ENCODE measurements at places on chromosomes 11 and 22. TPM values are rescaled to one million over a fixed set of nuclear protein-coding genes. Genes with fewer than 3 reads are reported as not detected.

MS4A3 gene
- total RNA-seq, result not detected

CPT1A gene
- total RNA-seq, result 18.9 TPM

LGR4 gene
- total RNA-seq, result 151 TPM

IGSF22 gene
- total RNA-seq, result 0.35 TPM

ARVCF gene
- total RNA-seq, result 31.7 TPM

OR51E2 gene
- total RNA-seq, result not detected

RNF121 gene
- 84.4 TPM for total RNA-seq

TTC17 gene
- 109 TPM for total RNA-seq

CACNA1I gene
- total RNA-seq, result not detected

RTN4R gene
- total RNA-seq, result 1.2 TPM

HIC2 gene
- total RNA-seq, result 1.6 TPM

PDHX gene
- 67.6 TPM for total RNA-seq

NEU3 gene
- 9.9 TPM for total RNA-seq

CYB5R2 gene
- total RNA-seq, result 4.0 TPM

MS4A15 gene
- total RNA-seq, result not detected

LRP4 gene
- 17.7 TPM for total RNA-seq

OR4D5 gene
- not detected for total RNA-seq

TMEM45B gene
- total RNA-seq, result 0.50 TPM

TRIM64 gene
- not detected for total RNA-seq

FAM111B gene
- 0.89 TPM for total RNA-seq

PLEKHB1 gene
- total RNA-seq, result 4.2 TPM

SLC22A12 gene
- total RNA-seq, result not detected

SLC6A5 gene
- total RNA-seq, result not detected

UFD1 gene
- 44.9 TPM for total RNA-seq

CWC15 gene
- 57.1 TPM for total RNA-seq

IL17RA gene
- total RNA-seq, result 5.4 TPM

MS4A4A gene
- not detected for total RNA-seq

KRTAP5-10 gene
- not detected for total RNA-seq

PHLDA2 gene
- total RNA-seq, result 4.9 TPM

SMTNL1 gene
- total RNA-seq, result not detected

LRRC75B gene
- 7.8 TPM for total RNA-seq

INS gene
- not detected for total RNA-seq

CALCB gene
- total RNA-seq, result 0.15 TPM

NCAPH2 gene
- total RNA-seq, result 24.7 TPM

PLA2G3 gene
- not detected for total RNA-seq

HORMAD2 gene
- 1.0 TPM for total RNA-seq

MFRP gene
- total RNA-seq, result not detected

RGL4 gene
- total RNA-seq, result not detected

KRTAP5-8 gene
- total RNA-seq, result not detected

PDE2A gene
- total RNA-seq, result 1.9 TPM

Data from renal cortical epithelial cell (primary cell).